Central memory CD4-positive, alpha-beta T cell (primary cell): ENCODE measurements at places on chromosomes 3 and 15.

DNA sequence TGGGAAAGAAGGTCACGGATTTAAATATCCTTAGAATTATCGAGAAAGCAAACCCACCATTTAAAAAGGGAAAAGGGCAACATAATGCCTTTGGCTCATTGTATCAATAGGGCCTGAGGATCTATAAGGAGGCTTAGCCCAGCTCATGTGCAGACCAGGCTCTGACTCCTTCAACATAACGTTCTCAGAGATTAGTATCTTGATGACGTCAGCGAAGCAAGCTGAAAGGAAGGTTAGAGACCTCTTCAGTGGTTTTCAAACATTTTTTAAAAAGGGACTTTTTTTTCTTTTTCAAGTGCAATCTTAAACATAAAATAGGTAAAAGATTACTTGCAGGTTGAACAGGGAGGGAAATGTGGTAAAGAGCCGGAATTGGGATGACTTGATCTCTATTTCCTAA is 463.9 kb upstream of the ADAMTS9 start:
- DNase-seq = no peak

- peak; percentile 24 for DNase-seq
Measured at GRCh38 chr3:27591312-27592210, 107.4 kb upstream of the SLC4A7 start.

- no peak for DNase-seq
Measured at GRCh38 chr15:84907731-84908130, 23.3 kb downstream of the SLC28A1 start.

DNA sequence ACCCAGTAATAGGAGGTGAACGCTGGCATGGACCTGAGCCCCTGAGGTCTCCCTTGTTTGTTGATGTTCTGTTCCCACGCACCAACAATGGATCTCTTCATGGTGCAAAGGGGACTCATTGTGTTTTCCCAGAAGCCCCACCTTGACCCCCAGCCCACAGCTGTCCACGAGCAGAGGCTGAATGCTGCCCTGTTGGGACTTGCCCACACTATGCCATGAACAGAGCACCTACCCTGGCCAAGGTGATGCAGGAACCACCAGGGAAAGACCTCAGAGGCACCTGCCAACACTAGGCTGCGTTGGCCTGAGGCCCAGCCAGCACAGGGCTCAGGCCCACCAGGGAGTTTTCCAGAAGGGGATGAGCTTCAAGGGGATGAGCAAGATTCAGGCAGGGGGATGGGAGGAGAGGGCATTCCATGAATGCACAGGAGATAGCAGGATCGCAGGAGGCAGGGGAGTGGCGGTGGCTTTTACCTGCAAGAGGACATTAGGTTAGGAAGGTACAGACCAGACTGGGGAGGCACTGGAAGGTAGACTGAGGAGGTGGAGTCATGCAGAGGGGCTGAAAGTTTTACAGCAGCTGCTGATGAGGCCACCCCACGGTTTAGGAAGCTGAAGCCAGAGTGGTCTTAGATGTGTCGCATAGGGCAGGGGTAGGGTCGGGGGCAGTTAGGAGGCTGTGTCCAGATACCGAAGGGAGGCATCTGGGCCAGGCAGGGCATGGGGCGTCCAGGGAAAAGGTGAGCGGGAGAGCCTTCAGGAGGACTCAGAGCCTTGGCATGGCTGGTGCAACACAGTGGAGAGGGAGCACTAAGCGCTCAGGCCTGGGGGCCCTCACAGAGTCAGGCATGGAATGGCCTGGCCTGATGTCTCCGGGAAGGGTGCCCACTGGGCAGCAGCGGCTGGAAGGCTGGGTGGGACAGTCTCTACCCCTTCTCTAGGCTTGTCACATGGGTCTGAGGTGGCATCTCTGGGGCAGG is 4.0 kb upstream of the PHGR1 start:
- no peak for DNase-seq

DNA sequence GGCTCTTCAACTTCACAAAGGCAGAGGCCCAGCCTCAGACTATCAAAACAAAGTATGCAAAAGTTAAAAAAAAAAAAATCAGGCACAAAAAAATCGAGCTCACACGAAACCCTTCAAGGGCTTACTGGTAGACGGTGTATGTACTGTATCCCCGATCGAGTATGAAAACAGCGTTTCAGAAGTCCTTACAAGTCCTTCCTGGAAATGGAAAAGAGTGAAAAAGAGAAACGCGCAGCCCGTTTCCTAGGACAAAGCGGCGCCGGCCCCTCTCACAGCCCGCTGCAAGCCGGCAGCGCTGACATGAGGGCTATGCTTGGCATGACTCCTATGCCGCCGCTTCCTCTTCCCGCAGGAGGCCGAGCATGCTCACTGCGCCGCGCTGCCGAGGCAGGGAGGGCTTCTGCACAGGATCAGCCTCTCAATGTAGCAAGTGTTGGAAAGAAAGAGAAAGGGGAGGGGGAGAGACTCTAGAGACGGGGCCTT is at the start of gene VGLL4:
VGLL4 (minus strand) TSS at position 311 of the 483 bp plus-strand sequence. CDS start 397 bp downstream, outside the sequence.
- peak; percentile 46 for DNase-seq

- no peak for DNase-seq
Measured at GRCh38 chr3:110576960-110577359, 494.7 kb upstream of the NECTIN3 start.

DNA sequence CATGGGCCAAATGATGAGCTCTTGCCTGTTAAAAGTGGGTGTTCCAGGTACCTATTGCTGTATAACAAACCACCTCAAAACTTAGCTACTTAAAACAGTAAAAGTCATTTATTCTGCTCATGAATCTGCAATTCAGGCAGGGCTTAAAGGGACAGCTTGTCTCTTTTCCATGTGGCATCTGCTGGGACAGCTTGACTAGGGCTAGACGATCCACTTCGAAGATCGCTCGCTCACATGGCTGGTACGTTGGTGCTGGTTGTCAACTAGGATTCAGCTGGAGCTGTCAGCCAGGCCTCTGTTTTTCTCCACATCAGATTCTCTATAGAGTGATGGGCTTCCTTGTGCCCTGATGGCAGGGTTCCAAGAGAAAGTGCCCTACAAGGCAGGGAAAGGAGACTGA is 581.3 kb downstream of the NTRK3 start:
- DNase-seq = no peak

GRCh38 chr15:34987609-34988026 is 469 bp downstream of the ZNF770 start:
- DNase-seq = no peak

DNA sequence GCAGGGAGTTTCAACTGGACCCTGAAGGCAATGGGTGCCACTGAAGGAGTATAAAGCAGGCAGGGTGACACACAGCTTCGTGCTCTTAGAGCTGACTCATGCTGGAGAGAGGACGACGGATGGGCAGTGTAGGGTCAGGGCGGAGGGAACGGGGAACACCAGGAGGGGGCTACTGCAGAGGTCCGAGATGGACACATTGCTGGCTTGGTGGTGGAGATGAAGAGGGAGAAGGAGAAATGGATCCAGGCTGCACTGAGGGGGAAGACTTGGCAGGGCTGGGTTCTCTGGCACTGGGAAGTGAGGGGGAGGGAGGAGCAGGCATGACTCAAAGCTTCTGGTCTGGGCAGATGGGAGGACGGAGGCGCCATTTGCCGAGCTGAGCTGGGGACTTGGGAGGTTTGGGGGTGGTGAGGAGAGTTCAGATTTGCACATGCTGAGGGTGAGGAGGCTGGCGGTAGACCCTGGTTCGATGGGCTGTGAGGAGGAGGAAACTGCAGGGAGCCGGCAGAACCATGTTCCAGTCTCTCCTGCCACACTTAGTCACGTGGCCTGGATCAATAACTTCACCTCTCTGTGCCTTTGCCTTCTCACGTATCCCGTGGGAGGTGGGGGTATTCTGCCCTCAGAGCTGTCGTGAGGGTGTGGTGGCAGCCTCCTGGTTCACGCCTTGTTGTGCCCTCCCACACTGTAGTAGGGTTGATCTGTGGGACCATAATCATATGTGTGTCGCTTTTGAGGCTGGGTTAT is 4.6 kb upstream of the KCTD6 start:
- no peak for DNase-seq

- no peak for DNase-seq
Measured at GRCh38 chr3:190481779-190482178, 32.1 kb upstream of the TMEM207 start.

- DNase-seq = no peak
Measured at GRCh38 chr3:71778353-71778752, 6.6 kb downstream of the PROK2 start.
